ENCODE measurements at places on chromosomes 16 and 17.

GRCh38 chr16:10504404-10504885 lies 76.0 kb downstream of the EMP2 start:
- H3K27ac ChIP-seq, result no peak overlapping the region
- H3K4me1 ChIP-seq, result peaks cover 2% of the 10 kb centered on the region
- no peak for DNase-seq
- H3K27me3 ChIP-seq, result no peaks in the 10 kb centered on the region
- H3K36me3 ChIP-seq, result no peaks in the 10 kb centered on the region
- no peak overlapping the region for H3K4me3 ChIP-seq

GRCh38 chr17:51155416-51155815 lies 2.1 kb downstream of the NME1 start:
- peaks cover 21% of the 10 kb centered on the region for H3K4me1 ChIP-seq
- no peak overlapping the region for H3K27ac ChIP-seq
- H3K36me3 ChIP-seq, result no peaks in the 10 kb centered on the region
- no peak for DNase-seq
- H3K27me3 ChIP-seq, result no peaks in the 10 kb centered on the region
- no peak overlapping the region for H3K4me3 ChIP-seq

DNA sequence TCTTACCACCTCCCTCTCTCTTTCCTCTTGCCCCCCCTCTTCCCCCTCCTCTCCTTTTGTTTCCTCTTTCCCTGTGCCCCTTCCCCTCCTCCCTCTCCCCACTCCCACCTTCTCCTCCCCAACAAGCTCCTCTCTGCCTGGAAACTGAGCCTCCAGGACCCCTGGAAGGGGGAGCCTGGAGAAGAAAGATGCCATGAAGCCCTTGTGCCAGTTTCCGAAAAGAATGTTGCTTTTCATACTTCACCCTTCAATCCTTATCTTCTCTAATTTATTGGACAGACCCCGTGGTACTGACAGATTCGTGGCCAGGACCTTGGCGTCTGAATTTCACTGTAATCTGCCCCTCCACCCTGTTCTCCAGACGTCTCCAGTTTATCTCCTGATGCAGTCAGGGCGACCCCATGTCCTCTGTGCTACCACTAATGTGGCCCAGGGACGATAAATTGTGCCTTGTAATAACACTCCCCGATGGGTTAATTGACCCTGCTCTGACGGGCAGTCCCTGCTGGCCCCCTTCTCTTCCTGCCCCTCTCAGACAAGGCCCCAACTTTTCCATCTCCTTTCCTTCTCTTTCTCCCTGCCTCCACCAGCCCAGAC lies 138.4 kb upstream of the GSE1 start:
- no peaks in the 10 kb centered on the region for H3K27me3 ChIP-seq
- H3K4me3 ChIP-seq, result no peak overlapping the region
- DNase-seq, result no peak
- no peak overlapping the region for H3K27ac ChIP-seq
- H3K4me1 ChIP-seq, result peaks cover 10% of the 10 kb centered on the region

DNA sequence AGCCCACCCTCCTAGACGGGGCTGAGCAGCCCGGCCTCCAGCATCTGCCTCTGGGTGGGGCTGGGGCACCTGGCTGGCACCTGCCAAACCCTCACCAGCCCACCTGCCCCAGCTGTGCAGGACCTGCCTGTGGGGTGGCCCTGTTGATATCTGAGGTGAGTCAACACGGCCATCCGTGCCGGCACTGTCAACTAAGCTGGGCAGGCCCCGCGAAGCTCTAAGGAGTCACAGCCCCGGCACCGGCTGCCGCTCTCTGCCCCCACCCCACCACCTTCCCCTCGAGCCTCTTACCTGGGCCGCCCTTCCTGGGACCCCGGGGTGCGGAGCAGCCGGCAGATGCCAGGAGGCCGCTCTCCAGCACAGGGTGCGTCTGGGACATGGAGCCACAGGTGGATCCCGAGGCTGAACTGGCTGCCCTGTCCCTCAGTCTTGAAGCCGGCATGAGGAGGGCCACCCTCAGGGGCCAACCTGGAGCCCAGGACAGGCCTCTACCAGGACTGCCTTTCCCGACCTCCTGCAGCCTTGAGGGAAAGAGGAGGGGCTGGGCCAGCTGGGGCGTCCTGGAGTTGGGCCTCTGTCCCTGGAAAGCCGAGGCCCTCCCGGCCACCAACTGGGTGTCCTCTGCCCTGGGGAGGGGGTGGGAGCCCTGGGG lies 515 bp downstream of the CBFA2T3 start:
- no peaks in the 10 kb centered on the region for H3K36me3 ChIP-seq
- H3K4me3 ChIP-seq, result no peak overlapping the region
- no peaks in the 10 kb centered on the region for H3K27me3 ChIP-seq
- DNase-seq, result no peak
- H3K4me1 ChIP-seq, result no peaks in the 10 kb centered on the region

DNA sequence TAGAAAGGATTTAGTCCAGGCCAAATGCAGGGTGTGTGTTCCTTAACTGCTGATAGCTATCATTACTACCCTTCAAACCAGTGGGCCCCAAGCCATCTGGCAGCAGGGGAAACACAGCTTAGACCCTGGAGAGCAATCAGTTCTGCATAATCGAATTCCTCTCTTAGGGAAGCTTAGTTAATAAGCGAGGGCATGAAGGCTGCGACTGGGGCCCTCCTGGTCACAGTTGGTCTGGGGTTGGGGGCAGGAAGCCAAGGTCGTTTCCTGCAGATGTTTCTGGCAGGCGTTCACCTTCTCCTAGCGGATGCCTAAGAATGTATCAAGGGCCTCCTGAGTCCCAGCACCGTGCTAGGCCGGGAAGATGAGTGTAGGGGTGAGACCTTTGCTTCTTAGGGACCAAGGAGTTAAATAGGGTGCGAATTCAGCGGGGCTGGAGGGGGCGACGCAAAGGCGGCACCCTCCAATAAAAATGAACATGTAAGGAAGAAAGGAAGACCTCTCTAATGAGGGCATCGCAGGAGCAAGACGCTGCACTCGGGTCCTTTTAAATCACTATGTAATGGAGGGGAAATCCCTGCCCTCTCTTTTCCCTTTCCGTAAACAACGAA lies 16.5 kb upstream of the EEF2K start:
- DNase-seq, result peak; percentile 44
- H3K27ac ChIP-seq, result peak overlapping the region; percentile 96
- H3K27me3 ChIP-seq, result no peaks in the 10 kb centered on the region
- no peak overlapping the region for H3K4me3 ChIP-seq
- no peaks in the 10 kb centered on the region for H3K36me3 ChIP-seq
